Body of pancreas (tissue), 4 donors: ENCODE measurements at places on chromosomes 6 and 20. TPM values are rescaled to one million over a fixed set of nuclear protein-coding genes. Genes with fewer than 3 reads are reported as not detected.

GRCh38 chr6:16739329-16739801, 21.9 kb downstream of the ATXN1 start:
- no peak for DNase-seq
- H3K4me1 ChIP-seq, result peaks cover 21% of the 10 kb centered on the region
- no peak overlapping the region for H3K27ac ChIP-seq

The HTR1B gene
- not detected for total RNA-seq

The ZNF76 gene
- total RNA-seq, result 56.7 TPM

The ID1 gene
- 169 TPM for total RNA-seq
